ACHN (cell line): ENCODE measurements at places on chromosomes 1 and 21.
A peak's percentile ranks its signal among the peaks of the same experiment; 100 is the strongest.

DNA sequence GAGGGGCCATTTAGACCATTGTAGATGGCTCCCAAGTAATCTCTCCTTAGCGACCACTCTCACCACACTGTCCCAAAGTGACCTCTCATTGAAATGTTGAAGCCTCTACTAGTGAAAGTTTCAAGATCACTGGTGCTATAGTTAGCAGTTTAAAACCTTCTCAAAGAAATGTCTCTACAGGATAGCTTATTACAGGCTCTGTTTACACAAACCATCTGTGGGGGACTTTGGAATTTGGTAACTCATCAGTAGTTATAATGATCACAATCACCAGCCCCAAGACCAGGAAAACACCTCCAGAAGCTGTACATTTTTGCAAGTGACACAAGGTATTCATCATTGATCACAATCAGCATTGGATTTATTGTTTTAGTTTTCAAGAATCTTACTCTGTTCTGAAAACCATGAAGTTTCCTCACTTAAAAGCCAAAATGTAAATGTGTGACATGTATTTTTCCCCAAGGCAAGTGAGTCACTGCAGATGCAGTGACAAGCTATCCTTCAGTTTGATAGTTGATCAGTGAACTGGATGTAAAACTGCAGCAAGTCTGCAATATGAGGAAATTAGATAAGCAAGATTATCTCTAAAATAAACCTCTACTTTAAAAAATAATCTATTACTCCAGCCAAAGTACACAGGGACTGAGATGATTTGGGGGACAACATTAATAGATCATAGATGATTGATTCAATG is 41.9 kb downstream of the C21orf91 start:
- DNase-seq = no peak

DNA sequence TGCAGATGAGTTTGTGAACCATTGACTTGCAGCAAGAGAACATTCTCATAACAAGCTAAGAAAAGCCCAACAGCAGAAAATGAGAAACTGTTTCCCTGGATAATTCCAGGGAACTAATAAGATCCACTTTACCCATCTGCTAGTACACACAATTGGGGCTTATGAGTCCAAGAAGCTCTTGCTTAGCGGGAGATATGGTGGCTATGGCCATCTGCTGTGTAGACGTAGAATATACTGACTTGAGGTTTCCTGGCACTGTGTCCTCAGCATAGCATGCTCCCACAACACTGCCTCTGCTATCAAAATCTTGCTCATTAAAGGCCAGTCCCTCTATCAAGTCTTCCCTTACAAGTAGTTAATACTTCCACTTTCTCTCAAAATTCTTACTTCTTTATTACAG is 6.8 kb upstream of the RXRG start:
- DNase-seq = no peak

GRCh38 chr1:161032409-161032808 is 6.4 kb downstream of the TSTD1 start:
- DNase-seq = no peak

GRCh38 chr1:115179397-115180079 is 90.2 kb upstream of the TSPAN2 start:
- peak; percentile 98 for DNase-seq

DNA sequence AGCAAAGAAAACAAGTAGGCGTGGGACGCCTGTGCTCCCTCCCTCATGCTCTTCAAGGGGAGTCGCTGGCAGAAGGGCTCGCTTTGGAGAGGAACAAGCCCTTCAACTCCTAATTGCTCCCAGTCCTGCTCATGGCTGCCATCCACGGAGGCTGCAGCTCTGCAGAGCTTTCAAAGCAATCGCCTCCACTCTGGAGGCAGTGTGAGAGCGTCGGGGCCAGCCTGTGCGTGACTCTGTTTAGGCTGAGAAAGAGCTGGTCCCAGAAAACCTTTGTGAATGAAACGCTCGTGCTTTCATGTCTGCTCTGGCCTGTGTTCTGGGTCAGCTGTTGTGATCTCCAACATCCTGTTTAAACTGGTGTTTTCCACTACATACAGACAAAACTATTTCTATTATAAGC is 23.9 kb upstream of the RUNX1 start:
- DNase-seq = no peak

- DNase-seq = no peak
Observed at GRCh38 chr21:16577975-16578374, 848.2 kb downstream of the USP25 start.

DNA sequence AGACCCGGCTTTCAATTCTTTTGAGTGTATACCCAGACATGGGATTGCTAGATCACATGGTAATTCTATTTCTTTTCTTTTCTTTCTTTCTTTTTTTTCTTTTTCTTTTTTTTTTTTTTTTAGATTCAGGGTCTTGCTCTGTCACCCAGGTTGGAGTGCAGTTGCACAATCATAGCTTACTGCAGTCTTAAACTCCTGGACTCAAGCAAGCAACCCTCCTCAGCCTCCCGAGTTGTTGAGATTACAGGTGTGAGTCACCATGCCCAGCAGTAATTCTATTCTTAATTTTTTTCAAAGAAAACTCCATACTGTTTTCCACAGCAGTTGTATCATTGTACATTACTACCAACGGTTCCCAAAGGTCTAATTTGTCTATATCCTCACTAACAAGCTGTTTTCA is 13.5 kb upstream of the RNF186 start:
- no peak for DNase-seq

DNA sequence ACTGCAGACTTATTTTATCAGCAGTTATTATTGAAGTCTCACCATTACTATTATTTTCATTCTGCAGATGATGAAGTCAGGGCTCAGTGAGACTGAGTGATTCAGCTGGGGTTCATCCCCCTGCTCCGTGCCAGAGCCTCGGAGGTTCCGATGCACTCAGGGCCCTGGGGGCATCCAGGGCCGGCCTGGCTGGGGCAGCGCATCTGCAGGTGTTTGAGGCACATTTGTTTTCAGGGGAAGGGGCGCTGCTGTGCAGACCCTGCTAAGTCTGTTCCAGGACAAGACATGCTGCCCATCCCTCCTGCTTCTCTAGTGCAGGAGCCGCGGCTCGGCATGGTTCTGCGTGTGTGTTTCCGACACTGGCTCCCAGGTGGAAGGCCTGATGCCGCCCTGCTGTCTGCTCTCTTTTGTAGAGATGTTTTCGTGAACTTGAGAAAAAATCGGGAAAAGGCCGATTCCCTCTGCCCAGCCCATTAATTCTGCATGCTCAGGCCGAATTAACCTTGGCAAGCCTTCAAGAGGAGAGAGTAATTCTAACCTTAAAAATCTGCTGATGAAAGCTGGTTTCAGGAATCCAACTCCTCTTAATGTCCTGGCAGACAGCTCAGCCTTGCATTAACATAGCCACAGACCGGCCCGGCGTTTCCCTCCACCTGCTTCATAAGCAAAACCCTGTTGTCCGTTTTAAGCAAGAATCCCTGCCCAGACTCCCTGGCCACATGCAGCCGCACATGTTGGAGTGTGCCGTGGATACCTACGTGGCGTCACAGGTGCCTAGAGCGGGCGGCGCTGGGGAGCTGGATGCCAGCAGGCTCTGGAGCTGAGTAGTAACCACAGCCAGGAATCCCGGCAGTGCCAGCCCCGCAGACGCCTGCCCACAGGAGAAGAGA is 316.0 kb upstream of the VAMP3 start:
- no peak for DNase-seq

- DNase-seq = no peak
Observed at GRCh38 chr1:92443893-92444292, 42.8 kb downstream of the GFI1 start.

GRCh38 chr1:243264717-243265116 is 8.9 kb downstream of the SDCCAG8 start:
- no peak for DNase-seq

- DNase-seq = peak; percentile 67
Observed at GRCh38 chr1:199113265-199113869, 474.5 kb downstream of the PTPRC start.

DNA sequence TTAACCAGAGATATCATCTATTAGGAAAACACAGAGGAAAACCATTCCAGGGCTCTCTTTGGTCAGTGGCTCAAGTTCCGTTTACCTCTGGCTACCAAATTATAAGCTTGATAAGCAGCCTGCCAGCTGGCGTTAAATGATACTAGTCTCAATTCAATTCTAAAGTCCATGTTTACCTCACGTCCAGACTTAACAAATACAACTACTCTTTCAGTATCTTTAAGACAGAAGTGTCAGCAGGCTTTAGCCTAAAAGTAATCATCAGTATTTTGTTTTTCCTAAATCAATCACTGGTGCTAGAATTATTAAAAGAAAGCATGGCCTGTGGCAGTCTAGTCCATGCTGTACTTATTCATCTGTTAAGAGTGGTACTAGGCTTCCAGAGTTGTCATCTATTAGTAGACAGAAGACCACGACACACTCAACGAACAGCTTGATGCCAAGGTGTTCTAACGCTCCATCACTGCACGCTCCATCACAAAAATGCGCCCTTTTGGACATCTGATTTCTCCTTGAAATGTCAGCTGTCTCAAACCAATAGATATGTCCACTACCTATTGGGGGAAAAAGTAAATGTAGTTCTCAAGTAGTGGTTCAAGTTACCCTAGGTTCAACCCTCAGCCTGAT is 1.5 kb downstream of the IVNS1ABP start:
- no peak for DNase-seq
